ENCODE measurements at places on chromosomes 12 and 14.

GRCh38 chr12:72006766-72007165, 68.1 kb downstream of the TPH2 start:
- DNase-seq = no peak

- no peak for DNase-seq
These were observed 481 bp downstream of the MAX start for GRCh38 chr14:65101631-65102440.

DNA sequence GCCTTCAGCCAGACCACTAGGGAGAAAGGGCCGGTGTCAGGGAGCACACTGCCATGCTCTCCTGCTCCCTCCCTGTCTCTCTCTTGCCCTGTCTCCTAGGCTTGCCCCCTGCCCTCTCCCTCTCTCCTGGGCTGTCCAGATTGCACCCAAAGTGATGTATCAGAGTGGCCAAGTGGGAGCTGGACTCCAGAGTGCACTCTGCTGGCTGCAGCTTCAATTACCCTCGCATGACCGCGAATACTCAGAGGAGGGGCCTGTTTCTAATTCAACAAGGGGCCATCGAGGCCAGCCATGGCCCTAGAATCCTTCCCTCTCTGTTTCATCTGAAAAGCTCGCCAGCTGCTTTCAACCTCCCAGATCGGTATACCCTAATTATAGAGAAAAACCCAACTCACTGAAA, 206.4 kb upstream of the FKBP4 start:
- no peak for DNase-seq

- DNase-seq = no peak
These were observed 54.2 kb upstream of the AMIGO2 start for GRCh38 chr12:47134005-47134404.

- no peak for DNase-seq
These were observed 15.3 kb upstream of the DGLUCY start for GRCh38 chr14:91098591-91098990.

GRCh38 chr14:54683882-54684794, 117.2 kb downstream of the SAMD4A start:
- no peak for DNase-seq

DNA sequence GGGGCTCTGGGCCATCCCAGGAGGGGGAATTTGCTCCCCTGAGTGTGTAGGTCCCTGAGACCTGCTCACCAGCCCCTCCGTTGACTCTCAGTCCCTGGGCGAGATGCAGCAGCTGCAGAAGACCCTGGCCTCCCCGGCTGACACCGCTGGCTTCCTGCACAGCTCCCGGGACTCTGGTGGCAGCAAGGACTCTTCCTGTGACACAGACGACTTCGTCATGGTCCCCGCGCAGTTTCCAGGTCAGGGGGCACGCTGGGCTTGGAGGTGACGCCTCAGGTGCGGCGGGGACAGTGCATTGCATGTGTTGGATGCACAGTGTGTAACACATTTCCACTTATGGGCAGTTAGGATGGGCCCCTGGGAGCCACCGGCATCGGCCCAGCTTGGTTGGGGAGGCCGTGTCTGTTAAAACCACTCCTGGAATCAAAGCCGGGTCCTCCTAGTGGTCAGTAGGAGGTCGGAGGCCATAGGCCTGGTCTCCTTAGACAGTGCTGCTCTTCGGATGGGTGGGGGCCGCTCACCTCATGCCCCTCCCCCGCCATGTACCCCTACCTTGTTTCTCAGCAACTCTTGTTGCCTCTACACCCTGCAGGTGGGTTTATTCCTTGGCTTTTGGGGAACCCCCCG, 17.1 kb upstream of the PUS1 start:
- no peak for DNase-seq

- peak; percentile 89 for DNase-seq
These were observed 177.4 kb downstream of the PRKCH start for GRCh38 chr14:61498811-61499210.

- DNase-seq = no peak
These were observed 158.6 kb downstream of the DICER1 start for GRCh38 chr14:94998685-94999084.

DNA sequence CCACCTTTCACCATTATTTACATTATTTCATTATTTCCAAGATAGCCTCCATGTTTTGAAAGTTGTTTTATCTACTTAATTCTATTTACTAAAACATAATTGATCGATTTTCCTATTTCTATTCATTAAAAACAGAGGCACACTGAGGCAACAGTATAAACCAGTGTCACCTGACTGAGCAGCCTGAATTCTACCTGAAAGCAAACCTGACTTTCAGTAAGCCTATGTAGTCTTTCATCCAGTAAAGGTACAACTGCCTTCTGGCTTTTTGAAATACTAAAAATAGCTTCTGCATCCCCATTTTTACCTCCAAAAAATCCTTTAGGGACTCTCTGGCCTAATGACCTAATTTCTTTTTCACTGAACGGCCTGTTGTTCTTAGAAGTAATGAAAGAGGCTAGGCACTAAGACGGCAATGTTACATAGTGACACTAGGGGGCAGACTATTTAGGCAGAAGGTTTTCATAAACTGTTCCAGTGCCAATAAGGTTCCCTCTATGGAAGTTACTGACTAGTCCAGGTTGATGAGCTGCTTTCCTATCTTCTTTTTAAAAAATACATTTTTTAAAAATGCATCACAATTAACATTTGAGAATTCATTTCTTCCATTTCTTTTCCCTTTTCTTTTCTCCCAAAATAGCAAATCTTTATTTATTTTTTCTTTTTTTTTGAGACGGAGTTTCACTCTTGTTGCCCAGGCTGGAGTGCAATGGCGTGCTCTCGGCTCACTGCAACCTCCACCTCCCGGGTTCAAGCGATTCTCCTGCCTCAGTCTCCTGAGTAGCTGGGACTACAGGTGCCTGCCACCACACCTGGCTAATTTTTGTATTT, 17.5 kb downstream of the ANAPC5 start:
- DNase-seq = peak; percentile 45

- DNase-seq = no peak
These were observed 71.1 kb downstream of the ZNF641 start for GRCh38 chr12:48279601-48280000.

DNA sequence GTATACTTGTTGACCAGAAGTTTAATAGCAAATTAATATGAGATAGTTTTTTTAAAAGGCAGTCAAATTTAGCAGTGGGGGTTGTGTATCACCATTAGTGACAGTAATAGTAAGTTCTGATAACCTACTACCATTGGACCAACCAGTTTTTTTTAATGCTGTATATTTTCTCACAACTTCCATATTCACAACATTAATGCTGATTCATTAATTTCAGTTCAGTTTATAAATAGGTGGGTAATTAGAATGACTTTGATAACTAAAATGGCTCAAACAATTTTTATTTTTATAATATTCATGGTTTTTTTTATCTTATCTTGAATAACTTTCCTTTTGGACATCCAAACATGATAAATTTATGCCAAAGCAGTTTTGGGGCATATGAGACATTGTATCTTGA, 13.8 kb downstream of the TMX1 start:
- DNase-seq = no peak

- no peak for DNase-seq
These were observed 327.3 kb downstream of the ADGRD1 start for GRCh38 chr12:131281016-131281415.

DNA sequence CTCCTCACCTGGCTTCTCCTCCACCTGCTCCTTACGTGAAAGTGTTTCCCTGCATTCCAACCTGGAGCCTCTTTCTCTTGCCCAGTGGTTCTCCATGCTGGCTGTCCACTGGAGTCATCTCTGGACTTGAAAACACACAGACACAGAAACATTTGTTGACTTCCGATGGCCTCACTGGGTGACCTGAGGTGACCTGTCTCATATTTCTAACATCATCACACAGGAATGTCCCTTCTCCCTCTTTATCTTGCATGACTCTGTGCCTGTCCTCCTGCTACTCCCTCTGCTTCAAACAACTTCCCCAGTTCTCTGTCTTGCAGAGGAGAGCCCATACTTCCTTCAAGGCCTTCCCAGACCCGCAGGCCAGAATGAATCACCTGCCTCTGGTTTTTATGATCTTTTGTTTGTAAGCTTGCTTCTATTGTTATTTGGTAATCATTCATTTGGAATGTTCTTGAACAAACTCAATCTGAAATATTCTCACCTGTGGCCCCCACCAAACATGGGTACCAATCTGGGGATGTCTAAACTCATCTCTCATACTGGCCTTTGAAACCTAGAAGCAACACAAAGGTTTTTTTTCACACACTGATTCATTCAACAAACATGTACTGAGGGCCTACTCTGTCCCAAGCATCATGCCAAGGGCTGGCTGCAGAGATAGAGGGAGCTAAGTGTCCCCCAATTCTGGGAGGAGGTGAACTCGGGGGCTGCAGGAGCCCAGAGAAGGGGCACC, 9.7 kb upstream of the RIN3 start:
- DNase-seq = no peak

DNA sequence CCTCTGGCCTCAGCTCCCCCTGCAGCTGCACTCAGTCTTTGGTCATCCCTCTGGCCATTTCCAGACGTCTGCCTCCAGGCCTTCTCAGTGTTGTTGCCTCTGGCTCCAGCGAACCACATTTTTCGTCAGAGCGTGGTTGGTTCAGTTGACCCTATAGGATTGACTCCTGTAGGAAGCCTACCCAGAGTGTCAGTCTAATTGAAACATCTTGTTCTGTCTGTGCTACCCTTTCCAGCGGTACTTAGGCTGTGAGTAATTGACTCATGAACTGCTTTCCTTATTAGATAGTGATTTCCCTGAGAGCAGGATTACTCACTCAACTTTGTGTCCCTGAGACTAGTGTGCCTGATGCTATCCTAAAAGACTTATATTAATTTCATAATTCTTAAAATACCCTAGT, 373.2 kb downstream of the ATP23 start:
- DNase-seq = no peak

DNA sequence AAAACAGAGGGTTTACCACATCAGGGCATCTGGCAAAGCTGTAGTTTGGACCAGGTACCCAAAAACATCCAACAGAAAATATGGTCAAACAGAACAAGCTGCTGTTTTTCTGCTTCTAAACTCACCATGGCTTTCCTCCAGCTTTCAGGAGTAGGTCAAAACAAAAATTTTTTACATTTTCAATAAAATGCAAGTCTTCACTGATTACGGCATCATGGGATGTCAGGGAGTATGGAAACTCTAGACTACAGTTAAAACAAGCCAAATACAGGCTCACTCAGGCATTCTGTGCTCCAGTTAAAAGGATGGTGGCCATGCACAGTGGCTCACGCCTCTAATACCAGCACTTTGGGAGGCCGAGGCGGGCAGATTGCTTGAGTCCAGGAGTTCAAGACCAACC, 47.1 kb upstream of the PSMA6 start:
- DNase-seq = no peak

DNA sequence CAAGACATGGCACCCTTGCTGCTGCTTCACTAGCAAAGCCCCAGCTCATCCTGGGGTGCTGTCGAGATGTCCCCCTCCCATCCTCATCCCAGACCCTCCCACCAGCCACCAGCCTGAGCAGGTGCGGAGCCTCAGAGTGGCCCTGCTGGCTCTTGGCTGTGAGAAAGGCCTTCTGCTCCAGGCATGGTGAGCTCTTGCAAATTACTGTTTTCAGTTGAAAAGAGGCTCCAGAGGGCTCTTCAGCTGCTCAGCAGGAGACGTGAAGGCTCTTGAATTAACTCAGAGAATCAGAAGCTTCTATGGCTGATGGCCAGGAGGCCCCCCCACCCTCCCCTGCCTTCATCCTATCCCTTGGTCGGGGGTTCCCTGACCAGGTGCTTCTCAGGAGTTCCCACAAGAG, 44.1 kb downstream of the WSCD2 start:
- no peak for DNase-seq

DNA sequence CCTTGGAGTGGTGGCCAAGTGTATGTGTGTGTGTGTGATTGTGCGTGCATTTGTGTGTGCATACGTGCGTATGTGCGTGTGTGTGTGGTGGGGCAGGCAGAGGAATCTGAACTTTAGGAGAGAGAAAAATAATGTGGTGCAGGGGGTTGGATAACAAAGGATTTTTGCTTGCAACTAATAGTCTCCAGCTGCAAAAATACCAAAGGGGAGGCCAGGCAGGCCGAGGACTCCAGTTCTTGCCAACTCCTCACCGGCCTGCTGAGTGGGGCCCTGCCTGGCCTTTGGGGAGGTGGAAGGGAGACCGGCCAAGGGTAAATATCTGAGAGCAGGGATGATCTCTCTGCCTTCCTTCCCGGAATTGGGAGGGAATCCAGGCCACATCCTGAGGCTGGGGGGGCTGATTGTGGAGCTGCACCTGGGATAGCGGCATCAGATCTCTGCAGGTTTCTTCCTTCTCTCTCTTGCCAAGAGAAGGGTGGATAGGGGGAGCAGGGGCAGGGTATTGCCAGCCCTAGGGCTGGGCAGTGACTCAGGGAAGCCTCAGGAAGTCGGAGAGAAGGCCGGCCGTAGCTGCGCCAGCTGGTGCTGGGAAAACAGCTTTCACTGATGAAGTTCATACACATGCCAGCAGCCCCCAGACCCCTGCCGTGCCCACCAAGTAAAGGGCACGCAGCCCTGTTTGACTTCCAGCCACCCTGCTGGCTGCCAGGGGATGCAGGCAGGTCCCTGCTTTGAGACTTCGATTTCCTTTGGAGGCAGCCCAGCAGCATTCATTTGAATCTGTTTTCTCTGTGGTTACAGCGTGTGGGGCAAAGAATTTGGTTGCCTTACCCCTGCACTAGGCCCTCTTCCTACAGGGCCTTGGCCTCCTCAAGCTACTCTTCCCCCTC, 4.6 kb upstream of the LRP1-AS start:
- no peak for DNase-seq

Data from NCI-H2029 (cell line).